ENCODE measurements at places on chromosomes 3 and 15. TPM values are rescaled to one million over a fixed set of nuclear protein-coding genes. Genes with fewer than 3 reads are reported as not detected.

The CD200 gene
- total RNA-seq, result 50.2 TPM

The IQCH gene
- total RNA-seq, result 0.88 TPM

The FILIP1L gene
- 0.09 TPM for total RNA-seq

The GRIP2 gene
- total RNA-seq, result 6.9 TPM

The CDC25A gene
- total RNA-seq, result 65.0 TPM

The RETNLB gene
- not detected for total RNA-seq

The CPN2 gene
- total RNA-seq, result not detected

GRCh38 chr3:66957367-66957766 is 40.7 kb upstream of the KBTBD8 start:
- no peaks in the 10 kb centered on the region for H3K27me3 ChIP-seq
- DNase-seq, result no peak
- no peaks in the 10 kb centered on the region for H3K36me3 ChIP-seq
- H3K4me3 ChIP-seq, result no peak overlapping the region

GRCh38 chr15:83066034-83066733 is 868 bp downstream of the BTBD1 start:
- no peaks in the 10 kb centered on the region for H3K36me3 ChIP-seq
- peaks cover 3% of the 10 kb centered on the region for H3K4me1 ChIP-seq
- no peaks in the 10 kb centered on the region for H3K27me3 ChIP-seq
- no peak for DNase-seq
- peak overlapping the region; percentile 85 for H3K4me3 ChIP-seq

DNA sequence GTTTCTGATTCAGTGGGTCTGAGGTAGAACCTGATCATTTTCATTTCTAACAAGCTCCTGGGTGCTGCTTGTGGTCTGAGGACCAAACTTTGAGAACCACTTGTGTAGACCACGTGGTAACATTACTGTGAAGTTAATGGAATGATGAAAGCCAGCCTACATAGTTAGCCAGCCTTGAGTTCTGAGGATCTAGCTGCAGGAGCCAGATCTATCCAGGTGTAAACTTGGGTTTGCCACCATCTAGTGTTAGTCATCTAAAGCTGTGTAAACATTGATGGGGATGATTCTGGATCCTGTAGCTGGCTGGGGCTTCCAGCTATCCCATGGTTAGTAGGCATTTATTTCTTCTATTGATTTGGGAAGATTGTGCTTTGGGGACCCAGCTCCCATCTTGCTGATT is 170.0 kb downstream of the TMEM108 start:
- DNase-seq, result no peak
- H3K4me3 ChIP-seq, result no peak overlapping the region
- no peaks in the 10 kb centered on the region for H3K36me3 ChIP-seq
- no peaks in the 10 kb centered on the region for H3K27me3 ChIP-seq
- no peak overlapping the region for H3K27ac ChIP-seq

- H3K4me3 ChIP-seq, result no peak overlapping the region
- no peaks in the 10 kb centered on the region for H3K36me3 ChIP-seq
- H3K27ac ChIP-seq, result no peak overlapping the region
- H3K4me1 ChIP-seq, result no peaks in the 10 kb centered on the region
- no peak for DNase-seq
These were observed 106.4 kb downstream of the ANO10 start for GRCh38 chr3:43515208-43515917.

GRCh38 chr15:46671336-46671735 is 1036.5 kb downstream of the SQOR start:
- no peak for DNase-seq
- H3K4me3 ChIP-seq, result no peak overlapping the region
- no peaks in the 10 kb centered on the region for H3K36me3 ChIP-seq
- H3K4me1 ChIP-seq, result no peaks in the 10 kb centered on the region
- H3K27ac ChIP-seq, result no peak overlapping the region

- H3K4me3 ChIP-seq, result no peak overlapping the region
- no peaks in the 10 kb centered on the region for H3K36me3 ChIP-seq
- DNase-seq, result no peak
- no peaks in the 10 kb centered on the region for H3K4me1 ChIP-seq
- H3K27me3 ChIP-seq, result no peaks in the 10 kb centered on the region
These were observed 857.3 kb downstream of the TUSC7 start for GRCh38 chr3:117566926-117567325.

GRCh38 chr15:70276401-70276800 is 178.7 kb upstream of the TLE3 start:
- H3K36me3 ChIP-seq, result no peaks in the 10 kb centered on the region
- no peak overlapping the region for H3K4me3 ChIP-seq
- DNase-seq, result no peak
- H3K27ac ChIP-seq, result no peak overlapping the region
- no peaks in the 10 kb centered on the region for H3K4me1 ChIP-seq
- H3K27me3 ChIP-seq, result no peaks in the 10 kb centered on the region

DNA sequence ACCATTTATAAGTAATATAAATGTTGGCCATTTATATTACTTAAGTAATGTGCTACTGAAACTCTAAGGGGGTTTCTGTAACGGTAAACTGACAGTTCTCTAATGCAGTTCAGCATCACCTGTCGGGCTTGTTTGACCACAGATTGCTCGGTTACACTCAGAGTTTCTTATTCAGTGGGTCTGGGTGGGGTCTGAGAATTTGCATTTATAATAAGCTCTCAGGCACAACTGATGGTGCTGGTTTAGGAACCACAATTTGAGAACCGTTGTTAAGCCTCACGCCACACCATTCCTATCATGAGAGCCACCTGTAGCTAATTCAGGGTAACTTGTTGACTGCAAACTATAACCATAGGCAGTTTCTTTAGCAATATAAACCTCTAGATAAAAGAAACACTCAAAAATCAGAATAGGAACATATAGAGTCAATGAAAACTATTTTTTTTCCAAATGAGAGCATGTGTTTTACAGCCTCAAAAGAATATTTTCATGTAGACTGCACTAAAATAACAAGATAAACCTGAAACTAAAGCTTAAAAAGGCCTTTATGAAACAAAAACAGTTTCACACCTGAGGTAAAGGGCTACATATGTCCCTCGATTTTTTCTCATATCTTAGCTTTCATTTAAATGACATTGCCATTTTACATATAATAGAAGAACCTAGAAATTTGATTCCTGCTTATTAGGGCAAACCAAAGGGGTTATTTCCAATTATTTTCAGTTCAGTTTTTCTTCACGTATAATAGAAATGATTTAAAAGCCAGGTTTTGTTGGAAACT is 604.8 kb downstream of the UNC13C start:
- H3K4me3 ChIP-seq, result no peak overlapping the region
- H3K36me3 ChIP-seq, result no peaks in the 10 kb centered on the region
- H3K27ac ChIP-seq, result no peak overlapping the region
- H3K4me1 ChIP-seq, result no peaks in the 10 kb centered on the region

DNA sequence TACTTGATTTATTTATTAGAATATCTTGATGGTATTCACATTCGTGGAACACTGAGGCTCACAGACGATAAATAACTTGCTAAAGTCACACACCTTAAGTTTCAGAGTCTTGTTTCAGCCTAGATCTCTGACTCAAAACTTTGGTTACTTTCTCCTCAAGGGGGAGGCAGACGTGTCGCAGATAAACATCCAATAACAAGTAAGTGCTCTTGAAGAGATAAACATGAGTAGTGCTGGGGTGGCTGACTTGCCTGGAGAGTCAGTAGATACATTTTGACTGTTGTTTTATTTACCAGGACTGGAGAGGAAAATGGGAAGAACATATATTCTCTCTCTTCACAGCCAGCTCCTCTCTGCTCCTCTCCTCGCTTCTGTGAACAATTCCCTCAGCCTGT is 31.3 kb downstream of the FBXO45 start:
- no peak overlapping the region for H3K27ac ChIP-seq
- H3K4me1 ChIP-seq, result no peaks in the 10 kb centered on the region
- no peaks in the 10 kb centered on the region for H3K36me3 ChIP-seq
- H3K27me3 ChIP-seq, result no peaks in the 10 kb centered on the region

DNA sequence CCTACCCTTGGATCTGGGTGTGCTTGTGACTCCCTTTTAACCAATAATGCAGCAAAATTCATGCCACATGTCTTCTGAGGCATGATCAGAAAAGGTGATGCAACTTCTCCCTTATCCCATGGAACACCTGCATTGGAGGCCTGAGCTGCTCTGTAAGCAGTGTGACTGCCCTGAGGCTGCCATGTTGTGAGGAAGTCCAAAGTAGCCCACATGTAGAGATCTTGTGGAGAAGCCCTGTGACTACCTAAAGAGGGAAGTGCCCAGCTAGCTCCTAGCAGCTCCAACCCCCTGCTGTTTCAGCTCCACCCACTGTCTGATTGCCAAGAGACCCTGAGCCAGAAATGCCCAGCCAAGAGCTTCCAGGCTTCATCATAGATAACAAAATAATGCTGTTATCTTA is 6.4 kb upstream of the NR1D2 start:
- no peaks in the 10 kb centered on the region for H3K36me3 ChIP-seq
- DNase-seq, result no peak
- H3K27ac ChIP-seq, result no peak overlapping the region
- H3K27me3 ChIP-seq, result no peaks in the 10 kb centered on the region
- peaks cover 2% of the 10 kb centered on the region for H3K4me1 ChIP-seq
- no peak overlapping the region for H3K4me3 ChIP-seq

GRCh38 chr3:58628823-58629562 is 37.6 kb downstream of the FAM3D start:
- no peaks in the 10 kb centered on the region for H3K36me3 ChIP-seq
- no peaks in the 10 kb centered on the region for H3K27me3 ChIP-seq
- DNase-seq, result no peak
- H3K4me3 ChIP-seq, result no peak overlapping the region
- H3K27ac ChIP-seq, result no peak overlapping the region
- no peaks in the 10 kb centered on the region for H3K4me1 ChIP-seq

GRCh38 chr15:88803241-88803919 is at the start of gene ACAN:
Gene ACAN, plus strand, starts transcription at chr15:88803436. Its CDS starts 32,771 bp downstream, at chr15:88836207.
- peak within 1 kb of the TSS; percentile 74 for H3K4me3 ChIP-seq
- no peaks in the 10 kb centered on the region for H3K36me3 ChIP-seq
- no peak within 1 kb of the TSS for H3K27ac ChIP-seq
- H3K4me1 ChIP-seq, result no peaks in the 10 kb centered on the region

DNA sequence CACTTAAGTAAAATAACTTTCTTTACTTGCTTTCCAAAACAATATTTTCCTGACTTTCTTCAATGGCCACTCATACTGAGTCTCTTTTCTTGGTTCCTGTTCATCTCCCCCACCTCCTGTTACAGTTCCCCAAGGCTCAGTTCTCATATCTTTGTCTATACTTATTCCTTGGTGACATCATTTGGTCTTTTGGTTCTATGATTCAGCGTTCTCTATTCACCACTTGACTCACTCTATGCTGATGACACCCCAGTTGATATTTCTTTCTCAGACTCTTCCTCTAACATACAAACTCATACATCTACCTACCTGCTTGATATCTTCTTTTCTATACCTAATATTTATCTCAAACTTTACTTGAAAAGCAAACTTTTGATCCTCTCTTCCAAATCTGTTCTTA is 85.0 kb upstream of the P3H2 start:
- no peaks in the 10 kb centered on the region for H3K27me3 ChIP-seq
- no peak overlapping the region for H3K4me3 ChIP-seq
- H3K27ac ChIP-seq, result no peak overlapping the region
- H3K36me3 ChIP-seq, result no peaks in the 10 kb centered on the region
- DNase-seq, result no peak
- H3K4me1 ChIP-seq, result no peaks in the 10 kb centered on the region

DNA sequence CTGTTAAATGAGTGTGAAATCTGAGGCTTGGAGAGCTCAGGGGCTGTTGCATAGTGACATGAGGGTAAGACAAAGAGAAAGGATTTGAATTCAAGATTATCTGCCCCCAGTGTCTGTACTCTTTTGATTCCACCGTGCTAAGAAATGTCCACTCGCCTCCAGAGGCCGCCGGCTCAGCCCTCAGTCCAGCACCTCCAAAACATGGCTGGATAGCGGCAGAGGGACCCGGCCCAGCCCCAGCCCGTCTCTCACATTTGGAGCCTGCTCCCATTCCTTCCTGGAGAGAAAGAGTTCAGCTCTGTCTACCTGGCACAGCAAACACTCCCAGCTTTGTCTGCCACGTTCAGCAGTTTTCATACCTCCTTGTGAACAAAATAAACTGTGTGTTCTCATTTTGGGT is 84.8 kb upstream of the IQSEC1 start:
- H3K4me1 ChIP-seq, result peaks cover 29% of the 10 kb centered on the region
- H3K36me3 ChIP-seq, result no peaks in the 10 kb centered on the region
- H3K27me3 ChIP-seq, result no peaks in the 10 kb centered on the region
- H3K4me3 ChIP-seq, result no peak overlapping the region
- DNase-seq, result no peak

DNA sequence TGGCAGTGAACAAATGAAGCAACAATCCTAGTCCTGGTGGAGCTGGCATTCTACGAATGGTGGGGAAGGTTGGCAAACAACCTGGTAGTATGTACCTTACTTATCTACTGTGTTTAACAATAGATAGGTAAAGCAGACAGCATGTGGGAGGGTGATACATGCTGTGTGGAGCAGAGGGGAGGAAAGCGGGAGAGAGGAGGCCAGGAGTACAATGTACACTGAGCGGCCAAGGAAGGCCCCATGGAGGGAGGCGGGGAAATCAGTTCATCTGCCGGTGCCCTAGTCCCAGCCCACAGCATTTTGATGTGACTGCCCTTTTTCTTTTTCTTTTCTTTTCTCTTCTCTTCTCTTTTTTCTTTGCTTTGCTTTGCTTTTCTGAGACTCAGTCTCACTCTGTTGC is 5.3 kb upstream of the RHCG start:
- H3K36me3 ChIP-seq, result no peaks in the 10 kb centered on the region
- no peak for DNase-seq
- no peak overlapping the region for H3K4me3 ChIP-seq
- peaks cover 4% of the 10 kb centered on the region for H3K27me3 ChIP-seq
- peaks cover 1% of the 10 kb centered on the region for H3K4me1 ChIP-seq

GRCh38 chr3:160531311-160531710 is 34.1 kb downstream of the KPNA4 start:
- H3K36me3 ChIP-seq, result peaks cover 31% of the 10 kb centered on the region
- no peak overlapping the region for H3K4me3 ChIP-seq
- H3K4me1 ChIP-seq, result no peaks in the 10 kb centered on the region
- no peak overlapping the region for H3K27ac ChIP-seq
- no peaks in the 10 kb centered on the region for H3K27me3 ChIP-seq

- H3K4me1 ChIP-seq, result peaks cover 8% of the 10 kb centered on the region
- no peak overlapping the region for H3K4me3 ChIP-seq
- no peak for DNase-seq
- H3K27ac ChIP-seq, result no peak overlapping the region
- no peaks in the 10 kb centered on the region for H3K36me3 ChIP-seq
These were observed 2.0 kb downstream of the BHLHE40 start for GRCh38 chr3:4981294-4981664.

GRCh38 chr15:85785887-85786780 is 8.6 kb downstream of the KLHL25 start:
- H3K27ac ChIP-seq, result no peak overlapping the region
- peaks cover 21% of the 10 kb centered on the region for H3K4me1 ChIP-seq
- no peak overlapping the region for H3K4me3 ChIP-seq
- H3K27me3 ChIP-seq, result no peaks in the 10 kb centered on the region

DNA sequence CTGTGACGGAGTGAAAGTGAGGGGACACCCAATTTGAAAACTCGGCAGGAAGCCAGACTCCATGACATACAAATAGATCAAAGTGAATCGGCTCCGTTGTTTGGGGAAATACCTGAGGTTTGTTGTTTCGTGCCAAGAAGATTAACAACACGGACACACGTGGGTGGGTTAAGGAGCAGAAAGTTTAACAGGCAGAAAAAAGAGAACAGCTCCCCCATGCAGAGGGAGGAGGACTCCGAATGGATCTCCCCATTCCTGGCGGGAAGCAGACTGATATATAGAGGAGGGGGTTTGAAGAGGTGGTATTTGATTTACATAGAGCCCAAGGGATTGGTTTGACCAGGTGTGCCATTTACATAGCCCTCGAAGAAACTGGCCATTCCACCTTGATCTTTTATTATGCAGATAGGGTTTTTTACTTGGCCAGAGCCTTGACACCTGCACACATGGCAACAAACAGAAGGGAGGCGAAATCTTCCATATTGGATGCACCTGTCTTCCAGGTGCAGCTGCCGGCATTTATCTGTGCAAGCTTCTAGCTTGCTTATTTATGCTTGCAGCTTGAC is 4.8 kb upstream of the SACM1L start:
- no peaks in the 10 kb centered on the region for H3K36me3 ChIP-seq
- H3K27ac ChIP-seq, result peak overlapping the region; percentile 45

Measured in H1 (cell line).